Fibroblast of skin of back (primary cell): ENCODE measurements at places on chromosomes 16 and 17.
A peak's percentile ranks its signal among the peaks of the same experiment; 100 is the strongest.

DNA sequence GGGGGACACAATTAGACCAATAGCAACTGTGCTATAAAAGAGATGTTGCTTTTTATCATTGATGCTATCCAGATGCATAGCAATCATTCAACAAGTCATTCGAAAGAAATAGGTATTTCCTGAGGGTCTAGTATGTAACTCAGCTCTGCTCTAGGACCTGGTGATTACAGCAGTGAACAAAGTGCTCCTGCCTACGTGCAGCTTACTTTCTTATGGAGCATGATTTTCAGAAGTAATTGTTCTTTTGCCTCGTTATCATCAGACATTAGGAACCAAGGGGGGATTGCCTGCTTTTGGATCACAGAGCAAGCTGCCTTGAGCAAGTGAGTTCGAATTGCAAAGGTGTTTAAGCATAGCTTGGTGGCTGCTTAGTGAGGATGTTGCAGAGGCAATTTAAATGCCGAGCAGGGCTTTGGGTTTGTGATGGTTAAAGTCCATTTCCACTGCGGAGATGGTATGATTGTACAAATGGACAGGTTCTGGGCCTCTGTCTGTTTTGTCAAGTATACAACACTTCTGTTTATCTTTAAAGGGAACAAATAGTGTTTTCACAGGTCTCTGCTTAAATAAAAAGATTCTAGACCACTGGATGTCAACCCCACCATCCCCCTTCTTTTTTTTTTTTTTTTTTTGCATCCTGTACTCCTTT, 41.5 kb downstream of the WWOX start:
- no peak for DNase-seq

DNA sequence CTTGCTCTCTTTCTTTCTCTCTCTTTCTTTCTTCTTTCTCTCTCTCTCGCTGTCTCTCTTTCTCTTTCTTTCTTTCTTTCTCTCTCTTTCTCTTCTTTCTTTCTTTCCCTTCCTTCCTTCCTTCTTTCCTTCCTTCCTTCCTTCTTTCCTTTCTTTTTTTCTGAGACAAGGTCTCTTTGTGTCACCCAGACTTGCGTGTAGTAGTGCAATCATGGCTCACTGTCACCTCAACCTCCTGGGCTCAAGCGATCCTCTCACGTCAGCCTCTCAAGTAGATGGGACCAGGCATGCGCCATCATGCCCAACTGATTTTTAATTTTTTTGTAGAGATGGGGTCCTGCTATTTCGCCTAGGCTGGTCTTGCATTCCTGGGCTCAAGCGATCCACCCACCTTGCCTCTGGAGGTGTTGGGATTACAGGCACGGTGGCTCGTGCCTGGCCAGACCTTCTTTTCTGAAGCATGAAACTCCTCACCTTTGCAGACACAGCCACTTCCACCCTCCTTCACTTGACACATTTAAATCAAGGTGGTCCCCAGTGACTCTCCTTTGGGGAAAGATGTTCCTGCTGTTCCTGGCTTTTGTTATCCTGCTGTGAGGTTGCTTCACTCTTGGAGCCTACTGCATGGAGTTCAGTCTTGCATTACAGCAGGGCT, 26.8 kb upstream of the NKD1 start:
- DNase-seq, result no peak

DNA sequence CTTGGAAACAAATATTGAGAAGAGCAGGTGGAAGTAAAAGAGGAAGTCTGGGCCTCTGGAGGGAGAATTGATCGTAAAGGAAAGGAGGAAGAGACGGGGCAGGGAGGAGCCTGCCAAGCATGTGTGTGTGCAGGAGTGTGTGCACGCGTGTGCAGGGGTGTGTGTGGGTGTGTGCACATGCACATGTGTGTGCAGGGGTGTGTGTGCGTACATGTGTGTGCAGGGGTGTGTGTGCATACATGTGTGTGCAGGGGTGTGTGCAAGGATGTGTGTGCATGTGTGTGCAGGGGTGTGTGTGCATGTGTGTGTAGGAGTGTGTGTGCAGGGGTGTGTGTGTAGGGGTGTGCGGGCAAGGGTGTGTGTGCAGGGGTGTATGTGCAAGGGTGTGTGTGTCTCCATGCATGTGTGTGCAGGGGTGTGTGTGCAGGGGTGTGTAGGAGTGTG, 10.0 kb downstream of the CEP295NL start:
- DNase-seq, result no peak

DNA sequence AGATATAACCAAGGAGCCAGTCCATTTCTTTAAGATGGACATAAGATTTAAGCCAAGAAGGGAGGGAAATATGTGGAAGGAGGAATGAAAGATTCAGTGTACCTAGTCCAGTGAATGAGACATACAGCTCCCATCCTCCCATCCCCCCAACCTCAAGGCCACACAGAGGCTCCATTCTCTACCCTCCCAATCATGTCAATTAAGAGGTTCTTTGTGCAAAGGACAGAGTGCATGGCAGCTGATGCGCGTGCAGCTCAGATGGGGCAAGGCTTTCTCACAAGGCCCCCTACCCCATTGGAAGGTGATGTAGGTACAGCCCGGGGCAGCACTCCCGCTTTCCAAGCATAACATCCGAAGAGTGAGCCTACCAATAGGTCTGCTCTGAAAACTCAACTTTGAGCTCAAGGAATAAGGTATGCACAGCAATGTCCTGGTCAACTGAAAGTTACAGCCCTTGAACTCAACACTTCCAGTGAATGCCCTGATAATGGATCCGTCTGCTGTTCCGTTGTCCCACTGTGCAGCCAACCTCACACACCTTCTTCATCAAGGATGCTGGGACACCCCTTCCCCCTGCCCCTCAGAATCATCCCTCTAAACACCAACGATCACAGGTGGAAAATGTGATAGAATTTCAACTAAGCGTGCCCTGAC, 458.1 kb downstream of the SOX9 start:
- no peak for DNase-seq

DNA sequence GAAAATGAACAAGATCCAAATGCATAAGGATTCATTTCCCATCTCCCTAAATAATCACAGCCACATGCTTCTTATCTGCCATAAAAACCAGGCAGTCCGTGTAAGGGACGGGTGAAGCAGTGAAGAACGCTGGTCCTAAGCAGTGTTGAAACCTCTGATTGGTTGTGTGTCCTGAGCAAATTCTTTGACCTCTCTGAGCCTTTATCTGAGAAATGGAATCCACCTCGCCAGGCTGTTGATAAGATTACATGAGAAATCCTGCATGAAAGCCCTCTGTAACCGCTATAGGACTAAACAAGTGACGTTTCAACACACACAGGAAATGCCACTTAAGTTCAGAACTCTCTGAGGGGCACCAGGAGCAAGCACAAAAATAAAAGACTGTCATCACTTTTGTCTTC, 26.8 kb downstream of the GAS7 start:
- DNase-seq, result peak; percentile 46

DNA sequence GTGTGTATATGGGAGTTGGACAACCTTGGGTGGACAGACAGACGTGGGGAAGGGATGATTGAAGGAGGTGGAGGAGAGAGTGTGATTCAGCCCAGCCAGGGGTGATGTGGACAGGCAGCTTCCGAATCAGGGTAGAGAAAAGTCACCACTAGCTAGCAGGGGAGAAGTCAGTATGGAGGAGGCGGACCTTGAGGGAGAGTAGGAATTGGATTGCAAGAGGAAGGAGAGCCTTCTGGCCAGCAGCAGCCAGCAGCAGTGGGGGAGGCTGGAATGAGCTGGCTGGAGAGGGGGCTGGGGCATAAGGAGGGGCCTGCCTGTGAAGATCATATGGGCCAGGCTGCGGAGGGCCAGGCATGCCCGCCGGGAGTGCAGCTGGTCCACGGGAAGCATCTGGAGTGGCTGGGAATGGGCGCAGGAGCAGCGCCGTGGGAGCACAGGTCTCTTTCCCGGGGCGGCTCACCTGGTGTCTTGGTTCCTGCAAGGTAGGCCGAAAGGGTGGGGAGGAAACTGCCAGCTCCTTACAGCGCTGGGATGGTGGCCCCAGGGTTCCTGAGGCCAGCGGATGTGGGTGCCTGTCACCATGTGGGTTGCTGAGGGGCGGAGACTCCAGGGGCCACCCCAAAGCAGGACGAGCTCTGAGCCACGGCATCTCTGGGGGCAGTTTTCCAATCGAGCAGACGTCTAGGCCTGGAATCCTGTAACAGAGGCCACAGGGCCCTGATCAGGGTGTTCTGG, 235.3 kb downstream of the SEC14L1 start:
- peak; percentile 84 for DNase-seq

- DNase-seq, result no peak
These were observed 27.1 kb downstream of the PMP22 start for GRCh38 chr17:15238057-15238456.

DNA sequence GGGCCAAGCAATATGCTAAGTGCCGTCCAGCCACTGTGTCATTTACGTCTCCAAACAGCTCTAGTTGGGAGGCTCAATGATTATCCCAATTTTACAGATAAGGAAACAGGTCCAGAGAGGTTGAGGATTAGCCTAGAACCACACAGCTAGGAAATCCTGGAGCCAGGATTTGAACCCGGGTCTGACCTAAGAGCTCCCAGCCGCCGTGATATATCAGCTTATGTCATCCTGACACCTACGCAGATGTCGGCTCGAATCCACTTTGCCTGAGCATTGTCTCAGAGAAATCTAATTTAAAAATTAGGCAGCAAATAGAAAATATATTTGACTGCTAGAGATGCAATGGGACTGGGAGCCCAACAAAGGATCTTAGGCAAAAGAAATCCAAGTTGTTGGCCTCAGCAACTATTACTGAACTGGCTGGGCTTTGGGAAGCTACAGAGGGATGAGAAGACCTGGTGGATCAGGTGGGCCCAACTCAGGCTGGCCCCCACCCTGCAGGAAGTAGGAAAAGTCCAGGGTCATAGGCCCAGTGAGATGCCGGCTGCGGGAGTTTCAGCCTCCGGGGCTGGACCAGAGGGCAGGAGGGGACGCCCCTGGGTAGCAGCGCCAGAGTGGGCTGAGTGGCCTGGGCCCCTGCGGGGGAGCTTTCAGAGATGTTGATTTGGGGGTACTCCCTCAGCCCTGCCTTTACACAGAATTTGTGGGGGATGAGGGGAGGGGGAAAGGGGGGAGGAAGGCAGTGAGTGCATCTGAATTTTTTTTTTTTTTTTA, 35.1 kb upstream of the IL21R start:
- no peak for DNase-seq

DNA sequence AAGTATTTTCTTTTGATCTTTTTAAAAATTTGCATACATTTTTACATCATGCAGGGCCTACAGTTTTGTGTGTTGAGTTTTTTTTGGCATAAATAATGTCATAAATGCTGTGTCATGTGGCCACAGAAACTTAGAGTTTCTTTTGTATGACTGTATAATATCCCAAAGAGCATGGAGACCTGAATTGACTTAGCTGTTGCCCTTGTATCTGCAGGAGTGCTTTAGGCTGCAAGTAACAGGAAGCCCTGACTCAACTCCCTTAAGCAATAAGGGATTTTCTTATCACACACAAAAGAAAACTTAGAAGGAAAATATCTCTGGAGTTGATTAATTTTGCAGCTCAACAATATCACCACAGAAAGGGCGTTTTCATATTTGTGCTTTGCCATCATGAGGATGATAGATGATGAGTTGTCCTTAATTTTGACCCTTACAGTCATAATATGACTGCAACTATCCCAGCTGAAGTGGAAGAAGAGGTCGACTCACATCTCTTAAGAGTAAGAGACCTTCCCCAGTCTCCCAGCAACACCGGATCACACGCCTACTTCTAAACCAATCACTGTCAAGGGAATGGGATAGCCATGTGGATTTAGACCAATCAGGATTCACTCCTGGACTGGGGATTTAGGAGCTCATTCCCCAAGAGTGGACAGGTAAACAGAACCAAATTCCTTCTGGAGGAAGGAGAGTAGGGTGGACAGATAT, 138.9 kb downstream of the GSG1L start:
- peak; percentile 4 for DNase-seq

DNA sequence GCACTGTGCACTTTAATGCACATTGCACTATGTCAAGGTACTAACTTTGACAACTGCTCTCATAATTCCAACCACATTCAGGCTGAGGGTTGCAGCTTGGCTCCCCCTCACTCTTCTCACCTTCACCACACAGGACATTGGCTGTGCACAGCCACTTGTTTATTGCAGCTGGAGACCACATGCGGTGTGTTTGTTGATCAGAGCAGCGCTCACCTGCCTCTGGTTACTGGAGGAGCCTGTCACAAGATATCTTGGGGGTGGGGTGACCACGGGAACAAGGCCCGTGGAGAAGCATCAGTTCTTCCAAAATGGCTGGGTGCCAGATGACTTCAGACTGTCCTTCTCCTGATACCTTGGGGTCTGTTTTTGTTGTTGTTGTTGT, 10.6 kb upstream of the CCL5 start:
- no peak for DNase-seq

DNA sequence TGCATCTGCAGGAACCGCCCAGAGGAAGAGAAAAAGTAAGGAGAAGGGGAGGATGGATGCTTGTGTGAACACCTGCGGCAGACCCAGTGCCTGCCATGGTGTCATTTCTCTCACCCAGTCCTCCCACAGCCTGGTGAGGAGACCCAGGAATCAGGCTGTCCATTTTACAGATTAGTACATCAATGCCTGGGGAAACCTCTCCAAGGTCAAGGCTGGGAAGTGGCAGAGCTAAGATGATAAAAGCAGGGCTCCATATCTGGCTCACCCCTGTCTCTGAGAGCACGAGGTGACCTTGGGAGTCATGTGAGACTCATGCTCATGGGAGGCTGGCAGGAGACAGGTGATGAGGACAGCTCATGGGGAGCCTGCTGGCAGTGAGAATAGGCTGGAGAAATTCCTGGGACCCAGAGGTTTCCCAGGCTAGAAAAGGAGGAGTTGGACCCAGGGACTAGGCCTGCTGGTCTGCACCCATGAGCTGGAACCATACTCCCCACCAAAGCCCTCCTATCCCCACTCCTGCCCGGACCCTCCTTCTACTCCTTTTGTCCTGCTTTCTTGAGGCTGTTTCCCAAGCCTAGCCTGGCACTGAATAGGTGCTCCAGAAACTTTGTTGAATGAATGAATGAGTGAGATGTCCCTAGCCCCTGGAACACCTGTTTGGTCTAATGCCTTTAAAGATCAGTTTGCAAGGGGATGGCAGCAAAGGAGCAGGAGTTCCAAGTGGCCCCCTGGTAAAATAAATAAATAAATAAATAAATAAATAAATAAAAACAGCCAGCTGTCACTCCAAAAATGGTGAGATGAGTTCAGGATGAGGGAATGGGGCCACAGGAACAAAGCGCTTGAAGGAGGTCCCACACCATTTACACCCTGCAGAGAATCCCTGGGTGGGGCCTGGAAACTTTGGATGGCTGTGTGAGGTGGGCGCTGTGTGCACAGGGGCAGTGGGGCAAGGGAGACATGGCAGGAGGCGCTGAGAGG, 1.6 kb downstream of the ZNF629 start:
- no peak for DNase-seq

- DNase-seq, result no peak
These were observed 149.9 kb downstream of the ENGASE start for GRCh38 chr17:79224476-79224875.
